NCI-H1417 (cell line): ENCODE measurements at places on chromosomes 2 and 18.
A peak's percentile ranks its signal among the peaks of the same experiment; 100 is the strongest.

- no peak for DNase-seq
Measured at GRCh38 chr2:113677330-113677729, 50.3 kb downstream of the RABL2A start.

GRCh38 chr18:76803814-76804213 lies 18.5 kb upstream of the ZNF236 start:
- peak; percentile 62 for DNase-seq

- no peak for DNase-seq
Measured at GRCh38 chr2:140337061-140337460, 1556.9 kb upstream of the NXPH2 start.

DNA sequence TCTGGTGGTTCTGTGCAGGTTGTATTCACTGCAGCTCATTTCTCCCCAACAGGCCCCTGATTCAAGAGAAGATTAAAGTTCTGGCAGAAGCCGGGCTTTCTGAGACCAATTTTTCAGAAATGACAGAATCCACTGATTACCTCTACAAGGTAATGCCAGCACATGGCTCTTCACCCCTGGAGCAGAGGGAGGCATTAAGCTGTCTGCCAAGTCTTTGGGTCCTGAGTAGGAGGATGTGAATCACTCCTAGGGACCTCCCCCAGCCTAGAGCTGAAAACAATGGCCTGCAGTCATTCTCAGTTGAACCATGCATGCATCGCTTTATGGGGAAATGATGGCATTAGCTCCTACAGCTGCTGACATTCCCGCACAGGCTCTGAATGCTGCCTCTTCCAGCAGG lies 20.5 kb upstream of the RPL37A start:
- DNase-seq = no peak

GRCh38 chr2:201448061-201448460 lies 3.2 kb downstream of the TRAK2 start:
- no peak for DNase-seq

DNA sequence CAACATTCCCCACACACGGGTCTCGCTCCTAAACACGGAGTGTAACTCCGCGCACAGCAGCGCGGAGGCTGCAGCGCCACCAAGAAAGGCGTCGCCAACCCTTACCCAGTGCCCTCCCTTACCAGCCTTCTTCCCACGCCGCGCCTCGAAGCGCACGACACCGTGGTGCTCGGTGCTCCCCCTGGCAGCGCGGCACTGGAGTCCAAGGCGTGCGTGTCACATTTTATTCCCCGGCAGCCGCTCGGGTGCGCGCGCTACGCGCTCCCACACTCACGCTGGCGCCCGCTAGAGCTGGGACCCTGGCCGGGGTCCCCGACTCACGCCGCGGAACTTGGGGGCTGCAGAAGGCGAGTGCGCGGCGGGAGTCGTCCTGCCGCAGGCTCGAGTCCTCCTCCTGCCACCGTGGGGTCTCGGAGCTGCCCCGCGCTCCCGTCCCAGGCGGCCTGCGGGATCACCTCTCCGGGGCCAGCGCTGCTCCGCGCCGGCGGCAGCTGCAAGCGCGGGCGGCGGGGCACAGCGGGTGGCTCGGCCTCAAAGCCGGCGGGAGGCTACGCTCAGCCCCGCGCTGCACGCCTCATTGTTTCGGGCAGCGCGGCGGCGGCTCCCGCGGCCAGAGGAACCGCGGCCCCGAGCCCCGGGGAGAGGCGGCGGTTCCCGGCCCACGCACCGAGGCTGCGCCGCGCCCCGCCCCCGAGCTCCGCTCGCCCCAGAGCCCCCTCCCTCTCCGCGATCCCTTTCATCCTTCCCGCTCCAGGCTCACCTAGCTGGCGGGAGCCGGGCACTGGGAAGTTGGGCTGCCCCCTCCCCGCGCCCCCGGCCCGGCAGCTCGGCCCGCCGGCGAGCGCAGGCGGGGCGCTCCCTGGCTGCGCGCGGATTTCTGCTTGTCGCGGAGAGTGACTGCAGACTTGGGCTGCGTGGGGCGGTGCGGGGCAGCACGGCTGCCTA lies at the start of gene ST6GAL2:
Gene ST6GAL2 (minus strand): TSS at position 197 of the 945 bp plus-strand sequence. CDS start 42,190 bp downstream, outside the sequence.
- DNase-seq = peak; percentile 88

DNA sequence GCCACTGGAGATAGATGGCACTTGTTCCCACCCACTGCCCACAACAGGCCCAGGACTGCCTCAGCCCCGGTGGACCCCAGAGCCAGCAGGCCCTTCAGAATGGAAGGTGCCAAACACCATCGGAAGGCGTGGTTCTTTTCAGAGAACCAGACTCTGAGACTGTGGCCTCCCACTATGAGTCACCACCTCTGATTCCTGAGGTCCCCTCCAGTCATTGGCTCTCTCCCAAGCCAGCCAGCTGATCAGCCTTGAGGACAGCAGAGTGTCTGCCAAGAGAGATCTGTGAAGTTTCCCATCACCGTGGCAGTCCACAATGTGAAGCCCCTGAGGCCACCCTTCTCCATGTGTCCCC lies 10.4 kb upstream of the MAP3K2 start:
- no peak for DNase-seq

GRCh38 chr18:13893418-13893760 lies 21.9 kb downstream of the MC2R start:
- no peak for DNase-seq

DNA sequence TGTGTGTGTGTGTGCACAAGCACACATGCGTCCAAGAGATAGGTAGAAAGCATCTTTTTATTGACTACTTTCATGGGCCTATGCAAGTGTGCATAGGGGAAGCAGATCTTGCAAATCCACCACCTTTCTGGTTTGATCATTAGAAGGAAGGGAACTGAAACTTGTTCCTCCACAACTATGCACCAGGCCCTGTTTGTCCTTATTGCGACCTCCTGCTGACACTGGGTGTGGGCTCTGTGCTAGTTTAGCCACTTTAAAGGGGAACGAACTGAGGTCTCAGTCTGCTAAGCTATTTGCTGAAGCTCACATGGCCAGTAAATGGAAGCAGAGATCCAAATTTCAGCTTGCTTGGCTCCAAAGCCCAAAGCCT lies 32.1 kb upstream of the INSIG2 start:
- no peak for DNase-seq

DNA sequence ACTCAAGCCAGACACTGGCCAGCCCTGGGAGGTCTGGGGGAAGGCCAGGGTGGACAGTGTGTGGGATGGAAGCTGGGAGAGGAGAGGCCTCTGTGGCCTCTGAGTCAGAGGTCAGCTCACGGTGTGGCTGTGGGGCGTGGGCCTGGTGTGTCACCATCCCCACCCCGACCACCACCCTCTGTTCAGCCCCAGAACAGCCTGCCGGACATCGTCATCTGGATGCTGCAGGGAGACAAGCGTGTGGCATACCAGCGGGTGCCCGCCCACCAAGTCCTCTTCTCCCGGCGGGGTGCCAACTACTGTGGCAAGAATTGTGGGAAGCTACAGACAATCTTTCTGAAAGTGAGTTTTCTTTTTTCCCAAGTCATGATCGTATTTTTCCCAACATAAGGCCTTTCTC lies 110.5 kb downstream of the DYSF start:
- no peak for DNase-seq

DNA sequence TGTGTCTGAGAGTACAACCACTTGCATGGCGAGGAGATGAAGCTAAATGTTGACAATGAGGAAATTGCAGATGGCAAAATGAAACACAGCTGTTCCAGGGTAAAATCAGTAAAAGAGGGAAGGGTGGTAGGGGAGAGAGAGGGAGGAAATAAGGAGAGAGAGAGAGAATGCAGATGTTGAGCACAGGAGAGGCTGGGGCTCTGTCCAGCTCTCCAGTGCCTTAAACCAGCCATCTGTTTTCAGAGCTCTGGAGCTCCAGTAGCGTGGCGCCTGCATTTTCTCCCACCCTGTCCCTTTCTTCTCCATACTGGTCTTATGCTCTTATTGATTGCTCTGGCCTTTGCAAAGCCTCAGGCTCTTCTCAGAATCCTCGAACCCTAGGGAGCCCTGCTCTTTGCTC lies 52.7 kb upstream of the BOD1L2 start:
- no peak for DNase-seq

GRCh38 chr2:200689115-200689514 lies 103.3 kb downstream of the AOX1 start:
- DNase-seq = no peak

- no peak for DNase-seq
Measured at GRCh38 chr2:168155680-168156079, 91.7 kb downstream of the STK39 start.

DNA sequence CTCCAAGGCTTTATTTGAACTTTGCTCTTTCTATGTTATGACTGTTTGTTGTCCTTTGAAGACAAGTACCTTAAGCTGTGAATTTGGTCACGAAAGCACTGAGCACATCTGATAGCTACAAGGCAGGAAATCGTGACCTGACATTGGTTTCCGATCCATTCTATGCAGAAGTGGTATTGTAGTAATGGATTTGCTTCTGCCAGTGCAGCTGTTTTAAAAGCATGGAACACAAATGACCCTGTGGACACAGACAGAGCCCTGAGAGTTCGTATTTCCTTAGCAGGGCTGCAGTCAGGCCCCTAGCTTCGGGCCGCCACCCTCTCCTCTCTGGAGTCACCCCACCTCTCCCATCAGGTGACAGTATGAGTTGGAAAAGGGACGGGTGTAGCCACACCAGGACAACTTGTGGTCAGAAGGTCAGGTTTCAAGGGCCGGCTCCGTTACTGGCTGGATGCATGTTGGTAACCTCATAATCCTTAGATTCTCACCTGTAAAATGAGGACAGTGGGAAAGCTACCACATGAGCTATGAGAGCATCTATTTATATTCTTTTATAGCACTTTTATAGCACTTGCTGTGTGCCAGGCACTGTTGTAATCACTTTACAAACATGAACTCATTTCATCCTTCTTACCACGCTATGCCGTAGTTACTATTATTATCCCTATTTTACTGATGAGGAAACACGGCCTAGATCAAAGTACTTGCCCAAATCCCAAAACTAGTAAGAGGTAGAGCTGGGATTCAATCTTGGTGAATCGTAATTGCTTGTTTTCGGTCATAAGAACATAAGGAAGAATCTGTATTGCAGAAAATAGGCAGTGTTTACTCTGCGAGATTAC lies 70.2 kb downstream of the SPATS2L start:
- DNase-seq = no peak

GRCh38 chr2:227513113-227513512 lies 41.2 kb downstream of the AGFG1 start:
- no peak for DNase-seq

- no peak for DNase-seq
Measured at GRCh38 chr18:58495634-58496033, 133.3 kb downstream of the ALPK2 start.

DNA sequence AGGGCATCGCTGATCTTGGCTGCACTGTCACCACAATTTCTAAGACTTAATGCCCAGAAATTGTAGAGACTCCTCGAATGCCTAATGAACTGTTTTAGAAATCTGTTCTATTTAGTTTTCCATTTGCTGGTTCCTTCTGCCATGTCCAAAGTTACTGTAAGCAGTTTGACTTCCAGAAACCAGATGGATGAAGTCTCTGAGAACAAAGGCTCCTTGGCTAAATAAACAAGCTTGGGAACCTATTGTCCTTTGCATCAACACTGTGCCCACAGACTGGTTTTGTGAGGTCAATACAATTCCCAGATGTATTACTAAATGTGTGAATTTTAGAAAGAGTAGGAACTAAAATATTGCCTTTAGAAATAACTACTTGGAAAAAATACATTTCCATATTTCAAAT lies 600.2 kb downstream of the NYAP2 start:
- DNase-seq = peak; percentile 40

DNA sequence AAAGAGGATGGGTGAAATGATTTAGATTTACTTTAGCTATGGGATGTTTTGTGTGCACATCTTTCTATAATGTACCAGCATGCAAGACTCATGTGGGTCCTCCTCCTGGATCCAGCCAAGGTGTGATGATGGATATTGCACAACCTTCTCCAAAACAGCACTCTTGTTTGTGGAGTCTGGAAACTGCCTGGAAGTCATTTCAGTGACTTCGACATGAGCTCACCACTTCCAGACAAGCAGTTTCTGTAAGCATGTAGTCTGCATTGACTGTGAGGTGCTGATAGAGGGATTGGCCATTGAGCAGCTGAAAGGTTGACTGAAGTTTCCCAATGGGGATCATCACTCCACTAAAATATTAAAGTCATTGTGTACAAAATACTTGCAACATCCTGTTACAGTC lies 154.0 kb downstream of the TRIB2 start:
- no peak for DNase-seq

DNA sequence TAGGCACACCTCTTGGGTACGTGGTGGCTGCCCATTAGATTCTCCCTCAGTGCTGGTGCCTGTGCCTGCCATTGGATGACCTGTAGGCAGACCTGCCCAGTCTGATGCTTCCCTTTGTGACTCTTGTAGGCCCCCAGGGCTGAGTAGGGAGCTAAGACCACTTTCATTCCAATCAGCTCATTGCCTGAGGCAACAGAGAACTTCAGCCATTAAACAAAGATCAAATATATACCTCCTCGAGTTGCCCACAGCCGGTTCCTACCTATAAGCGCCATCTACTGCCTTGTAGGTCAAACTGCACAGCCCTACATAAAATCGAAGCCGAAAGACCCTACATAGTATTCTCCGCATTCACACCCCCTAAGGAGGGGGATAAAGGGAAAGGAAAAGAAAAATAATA lies 184.6 kb downstream of the ETAA1 start:
- no peak for DNase-seq

DNA sequence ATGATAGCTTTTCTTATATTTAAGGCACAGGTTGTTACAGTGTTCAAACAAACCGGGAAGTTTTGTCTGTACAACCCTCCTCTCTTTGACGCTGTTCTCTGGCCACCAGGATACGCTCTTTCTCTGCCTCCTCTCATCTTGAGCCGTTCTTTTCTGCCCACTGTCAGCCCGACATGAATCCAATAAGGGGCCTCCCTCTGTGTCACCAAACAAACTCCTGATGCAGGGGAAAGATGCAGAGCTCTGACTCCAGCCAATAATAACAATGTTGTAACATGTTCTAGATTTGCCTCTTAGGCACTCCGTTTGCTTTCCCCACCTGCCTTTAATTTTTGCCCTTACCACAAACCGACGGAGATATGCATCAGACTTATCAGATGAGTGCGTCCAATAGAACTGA lies 449.3 kb downstream of the SLC4A3 start:
- DNase-seq = peak; percentile 17

DNA sequence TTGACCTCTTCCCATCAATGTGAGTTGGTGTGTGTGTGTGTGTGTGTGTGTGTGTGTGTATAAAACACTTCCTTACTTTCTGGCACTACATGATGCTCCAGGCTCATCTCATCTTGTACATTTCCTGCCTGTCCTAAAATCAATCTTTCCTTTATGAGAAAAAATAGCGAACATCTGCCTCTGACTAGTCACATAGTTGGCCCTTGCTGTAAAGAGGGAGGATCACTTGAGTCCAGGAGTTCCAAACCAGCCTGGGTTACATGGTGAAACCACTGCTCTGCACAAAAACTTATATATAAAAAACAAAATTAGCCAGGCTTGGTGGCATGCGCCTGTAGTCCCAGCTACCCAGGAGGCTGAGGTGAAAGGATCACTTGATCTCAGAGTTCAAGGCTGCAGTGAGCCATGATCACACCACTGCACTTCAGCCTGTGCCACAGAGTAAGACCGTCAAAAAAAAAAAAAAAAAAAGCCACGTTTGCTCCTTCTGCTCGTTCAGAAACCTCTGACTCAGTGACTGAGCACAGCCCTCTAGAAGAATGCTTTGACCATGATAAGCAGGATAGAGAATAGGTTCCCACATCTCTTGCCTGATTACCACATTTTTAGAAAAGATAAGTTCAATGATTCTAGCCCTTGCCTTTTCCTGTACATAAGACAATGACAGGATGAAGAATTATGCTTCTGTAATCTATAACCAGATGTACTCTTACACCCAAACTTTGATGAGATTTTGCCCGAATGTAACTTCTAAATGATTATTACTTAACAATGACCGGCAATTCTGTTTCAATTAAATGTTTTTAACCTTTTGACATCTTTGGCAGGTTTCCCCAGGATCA lies 45.2 kb upstream of the ST3GAL5 start:
- DNase-seq = no peak
